GM23338 (cell line): ENCODE measurements at places on chromosomes 4 and X.

- no peak for DNase-seq
Measured at GRCh38 chrX:140180585-140180984, 215.3 kb upstream of the CXorf66 start.

DNA sequence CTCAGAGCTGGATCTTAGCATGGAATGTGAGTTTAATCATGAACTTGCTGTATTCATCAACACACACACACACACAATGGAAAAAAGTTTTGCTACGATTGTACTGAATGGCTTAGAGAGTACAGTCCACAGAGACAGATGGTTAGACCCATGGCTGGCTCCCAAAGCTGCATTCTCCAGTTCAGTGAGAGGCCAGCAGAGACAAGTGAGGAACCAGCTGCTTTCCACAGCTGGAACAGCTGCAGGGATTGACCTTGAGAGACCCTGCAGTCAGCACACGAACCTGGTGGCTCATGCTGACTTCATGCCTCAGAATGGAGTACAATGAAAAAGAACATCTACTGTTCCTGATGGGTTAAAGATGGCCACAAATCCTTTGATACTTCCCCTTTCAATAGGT is 94.5 kb downstream of the DHX15 start:
- no peak for DNase-seq

GRCh38 chr4:26893491-26893890 is 32.9 kb downstream of the STIM2 start:
- DNase-seq, result no peak

- peak; percentile 13 for DNase-seq
Measured at GRCh38 chr4:136793848-136794247, 738.4 kb downstream of the PCDH18 start.

DNA sequence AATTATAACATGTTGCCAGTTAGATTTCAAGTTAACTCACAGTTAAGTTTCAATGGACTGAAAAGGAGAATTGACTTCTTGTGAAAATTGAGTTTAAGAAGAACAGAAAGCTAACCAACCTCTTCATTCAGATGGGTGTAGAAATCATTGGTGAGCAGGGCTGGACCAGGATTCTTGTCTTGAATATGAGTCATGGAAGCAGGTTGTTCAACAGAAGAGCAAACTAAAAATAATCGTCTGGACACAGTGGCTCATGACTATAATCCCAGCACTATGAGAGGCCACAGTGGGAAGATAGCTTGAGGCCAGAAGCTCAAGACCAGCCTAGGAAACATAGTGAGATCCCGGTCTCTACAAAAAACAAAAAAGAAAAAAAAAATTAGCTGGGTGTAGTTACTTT is 98.2 kb downstream of the ARSJ start:
- DNase-seq, result no peak
